Bronchial epithelial cell (primary cell): ENCODE measurements at places on chromosomes 11 and 22.

GRCh38 chr22:19554834-19555404 lies 30.7 kb upstream of the CLDN5 start:
- peak; percentile 47 for DNase-seq

DNA sequence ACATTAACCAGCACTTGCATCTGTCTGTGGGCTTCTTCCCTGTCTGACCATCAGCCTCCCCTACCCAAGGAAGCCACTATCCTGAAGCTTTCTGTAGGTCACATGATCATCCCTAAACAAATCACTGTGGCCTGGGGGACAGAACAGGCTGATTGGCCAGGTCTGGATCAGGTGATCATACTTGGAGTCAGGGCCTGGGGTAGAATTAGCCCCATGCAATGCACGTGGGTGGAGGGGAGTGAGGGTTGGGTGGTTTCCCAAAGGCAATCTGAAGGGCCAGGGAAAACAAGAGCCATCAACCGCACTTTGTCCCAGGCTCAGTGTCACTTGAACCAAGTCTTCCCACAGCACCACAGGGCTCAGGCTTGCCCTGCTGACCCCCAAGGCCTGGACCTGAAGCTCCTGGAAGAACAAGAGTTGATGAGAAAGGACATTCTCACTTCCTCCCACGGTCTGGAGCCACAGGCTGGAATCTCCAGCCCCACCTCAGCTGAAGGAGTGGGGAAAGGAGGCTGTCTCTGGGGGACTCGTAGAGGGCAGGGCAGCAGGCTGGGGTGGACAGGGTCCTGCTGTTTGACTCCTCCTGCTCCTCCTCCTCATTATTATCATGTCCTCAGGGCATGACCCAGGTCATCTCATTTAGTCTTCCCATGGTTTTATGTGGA lies 31.5 kb upstream of the TSPAN18 start:
- no peak for DNase-seq

DNA sequence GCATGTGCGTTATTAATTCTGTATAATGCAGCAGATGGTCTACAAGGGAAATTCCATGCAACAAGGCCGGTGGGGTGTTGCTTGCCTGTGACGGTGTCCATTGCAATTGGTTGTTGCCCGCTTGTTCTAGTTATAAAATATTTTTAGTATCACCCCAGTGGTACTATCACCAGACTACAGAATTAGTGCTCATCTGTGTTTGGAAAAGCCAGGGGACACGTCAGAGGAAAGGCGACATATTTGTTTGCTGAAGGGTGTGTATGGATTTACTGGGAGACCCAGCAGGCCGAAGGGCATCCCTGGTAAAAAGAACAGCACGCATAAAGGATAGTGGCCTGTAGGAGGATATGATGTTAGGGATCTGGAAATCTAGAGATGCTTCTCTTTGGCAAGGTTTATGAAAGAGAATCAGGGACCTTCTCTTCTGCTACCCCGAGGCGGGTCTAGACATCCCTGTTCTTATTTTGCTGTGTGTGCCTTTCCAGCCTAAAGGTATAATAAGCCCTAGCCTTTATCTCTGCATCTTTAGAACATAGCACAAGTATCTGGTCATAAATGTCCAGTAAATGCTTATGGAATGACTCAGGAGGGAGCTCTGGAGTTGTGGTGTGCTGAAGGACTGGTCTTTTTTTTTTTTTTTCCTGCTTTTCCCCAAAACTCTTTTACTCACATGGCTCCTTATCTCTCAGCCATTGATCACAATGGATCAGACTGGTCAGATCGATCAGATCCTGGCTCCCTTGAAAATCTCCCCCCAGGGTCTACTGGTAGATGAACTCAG lies 90.9 kb downstream of the LDLRAD3 start:
- peak; percentile 33 for DNase-seq

DNA sequence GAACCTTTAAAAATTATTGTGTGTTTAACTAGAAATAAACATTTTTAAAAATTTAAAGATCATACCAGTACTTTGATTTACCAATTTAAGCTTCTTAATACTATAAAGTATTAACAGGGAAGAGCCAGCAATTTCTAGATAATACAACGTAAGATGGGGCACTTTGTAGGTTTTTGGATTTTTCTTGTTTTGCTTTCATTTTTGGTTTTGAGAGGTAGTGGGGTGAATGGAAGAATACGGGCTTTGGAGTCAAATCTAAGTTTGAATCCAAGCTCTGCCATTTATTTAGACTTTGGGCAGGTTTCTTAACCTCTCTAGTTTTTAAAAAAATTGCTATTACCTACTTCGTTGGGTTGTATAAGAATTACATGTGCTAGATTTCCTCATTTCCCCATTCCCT lies 44.9 kb downstream of the CSTPP1 start:
- no peak for DNase-seq

- DNase-seq: no peak
These were observed 187.0 kb upstream of the ISX start for GRCh38 chr22:34879001-34879400.

DNA sequence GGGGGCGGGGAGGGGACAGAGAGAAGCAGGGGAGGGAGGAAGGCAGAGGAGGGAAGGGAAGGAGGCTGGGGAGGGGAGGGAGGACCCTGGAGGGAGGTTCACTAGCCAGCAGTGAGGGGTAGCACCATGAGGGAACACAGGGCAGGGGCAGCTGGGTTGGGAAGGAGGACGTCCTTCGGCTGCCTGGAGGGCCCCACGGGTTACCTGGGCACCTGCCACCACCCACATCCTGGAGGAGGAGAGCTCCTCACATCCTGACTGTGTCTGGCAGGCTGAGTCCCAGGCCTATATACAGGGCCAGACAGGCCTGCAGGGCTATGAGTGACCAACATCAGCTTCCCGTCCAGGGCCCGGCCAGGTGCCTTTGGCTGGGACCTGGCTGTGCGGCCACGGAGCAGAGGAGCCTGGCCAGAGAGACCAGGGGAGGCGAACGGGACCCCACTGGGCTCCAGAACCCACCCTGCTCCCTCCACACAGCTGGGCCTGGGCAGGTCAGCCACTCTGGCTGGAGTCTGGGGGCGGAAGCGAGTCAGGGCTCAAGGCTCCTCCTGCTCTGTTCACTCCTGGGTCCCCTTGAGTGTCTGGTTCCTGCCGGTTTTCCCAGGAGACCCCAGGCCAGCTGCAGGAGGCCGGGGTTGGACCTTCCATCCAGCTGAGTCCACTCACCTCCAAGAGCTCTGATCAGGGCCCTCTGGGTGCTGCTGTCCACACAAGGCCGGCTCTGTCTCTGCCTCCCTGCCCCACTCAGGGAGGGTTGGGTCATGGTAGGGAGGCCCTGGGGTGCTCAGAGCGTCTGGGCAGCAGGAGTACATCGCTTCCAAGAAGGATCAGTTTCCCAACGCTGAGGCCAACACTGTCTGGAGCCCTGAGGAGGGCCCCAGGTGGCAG lies 677.7 kb downstream of the BRD1 start:
- no peak for DNase-seq
